ENCODE measurements at places on chromosomes 5 and 9. TPM values are rescaled to one million over a fixed set of nuclear protein-coding genes. Genes with fewer than 3 reads are reported as not detected.

The SLF1 gene
- total RNA-seq: 17.5 TPM

The FOXD4L4 gene
- 0.51 TPM for total RNA-seq

The GNA14 gene
- total RNA-seq: 1.4 TPM

The NREP gene
- total RNA-seq: 462 TPM

The EPB41L4A gene
- 41.8 TPM for total RNA-seq

The CDH18 gene
- 17.8 TPM for total RNA-seq

The OR1J4 gene
- not detected for total RNA-seq

The CDHR2 gene
- 4.1 TPM for total RNA-seq

Measured in type B pancreatic cell (in vitro differentiated cells).